Sigmoid colon (tissue), 7 donors: ENCODE measurements at places on chromosomes 13 and 19.

- no peak for DNase-seq
- H3K4me1 ChIP-seq: no peaks in the 10 kb centered on the region
- H3K27me3 ChIP-seq: no peaks in the 10 kb centered on the region
- H3K4me3 ChIP-seq: no peak overlapping the region
- H3K27ac ChIP-seq: peak overlapping the region; percentile 81
- no peaks in the 10 kb centered on the region for H3K36me3 ChIP-seq
These were observed 262.8 kb downstream of the FOXO1 start for GRCh38 chr13:40403509-40404241.

DNA sequence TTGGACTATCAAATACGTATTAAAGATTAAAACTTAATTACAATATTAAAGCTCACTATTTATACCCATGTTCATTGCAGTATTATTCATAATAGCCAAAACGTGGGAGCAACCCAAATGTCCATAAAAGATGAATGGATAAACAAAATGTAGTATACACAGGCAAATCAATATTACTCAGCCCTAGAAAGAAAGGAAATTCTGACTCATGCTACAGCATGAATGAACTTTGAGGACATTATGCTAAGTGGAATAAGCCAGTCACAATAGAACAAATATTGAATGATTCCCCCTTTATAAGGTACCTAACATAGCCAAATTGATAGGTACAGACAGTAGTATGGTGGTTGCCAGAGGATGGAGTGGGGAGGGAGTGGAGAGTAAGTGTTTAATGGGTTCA is 457.3 kb downstream of the FGF14 start:
- no peaks in the 10 kb centered on the region for H3K4me1 ChIP-seq
- no peak overlapping the region for H3K4me3 ChIP-seq
- no peaks in the 10 kb centered on the region for H3K36me3 ChIP-seq
- DNase-seq: no peak
- no peak overlapping the region for H3K27ac ChIP-seq
- no peaks in the 10 kb centered on the region for H3K27me3 ChIP-seq

DNA sequence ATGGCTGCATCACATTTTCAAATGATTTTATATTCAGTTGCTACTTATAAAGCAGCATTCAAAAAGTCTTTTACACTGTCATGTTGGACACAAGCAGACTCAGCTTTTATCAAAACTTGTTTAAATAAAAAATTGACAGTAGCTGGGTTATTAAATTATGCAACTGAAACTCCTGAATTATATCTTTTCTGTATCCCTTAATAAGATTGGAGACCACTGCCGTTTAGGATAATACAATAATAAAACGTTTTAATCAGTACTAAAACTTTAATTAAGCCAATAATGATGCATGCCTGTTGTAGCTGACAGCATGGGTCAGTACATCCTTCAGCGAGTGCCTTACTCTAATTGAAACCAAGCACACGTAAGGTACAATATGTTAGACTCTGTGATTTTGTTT is 78.0 kb downstream of the DPY19L3 start:
- H3K27me3 ChIP-seq: no peaks in the 10 kb centered on the region
- H3K4me1 ChIP-seq: no peaks in the 10 kb centered on the region
- DNase-seq: no peak
- no peak overlapping the region for H3K27ac ChIP-seq

- no peak for DNase-seq
- peaks cover 21% of the 10 kb centered on the region for H3K36me3 ChIP-seq
- H3K4me3 ChIP-seq: no peak overlapping the region
These were observed 774 bp downstream of the GGN start for GRCh38 chr19:38386971-38387549.

GRCh38 chr13:48294653-48295052 is 8.9 kb upstream of the RB1 start:
- no peak overlapping the region for H3K27ac ChIP-seq
- no peak for DNase-seq
- no peaks in the 10 kb centered on the region for H3K36me3 ChIP-seq

DNA sequence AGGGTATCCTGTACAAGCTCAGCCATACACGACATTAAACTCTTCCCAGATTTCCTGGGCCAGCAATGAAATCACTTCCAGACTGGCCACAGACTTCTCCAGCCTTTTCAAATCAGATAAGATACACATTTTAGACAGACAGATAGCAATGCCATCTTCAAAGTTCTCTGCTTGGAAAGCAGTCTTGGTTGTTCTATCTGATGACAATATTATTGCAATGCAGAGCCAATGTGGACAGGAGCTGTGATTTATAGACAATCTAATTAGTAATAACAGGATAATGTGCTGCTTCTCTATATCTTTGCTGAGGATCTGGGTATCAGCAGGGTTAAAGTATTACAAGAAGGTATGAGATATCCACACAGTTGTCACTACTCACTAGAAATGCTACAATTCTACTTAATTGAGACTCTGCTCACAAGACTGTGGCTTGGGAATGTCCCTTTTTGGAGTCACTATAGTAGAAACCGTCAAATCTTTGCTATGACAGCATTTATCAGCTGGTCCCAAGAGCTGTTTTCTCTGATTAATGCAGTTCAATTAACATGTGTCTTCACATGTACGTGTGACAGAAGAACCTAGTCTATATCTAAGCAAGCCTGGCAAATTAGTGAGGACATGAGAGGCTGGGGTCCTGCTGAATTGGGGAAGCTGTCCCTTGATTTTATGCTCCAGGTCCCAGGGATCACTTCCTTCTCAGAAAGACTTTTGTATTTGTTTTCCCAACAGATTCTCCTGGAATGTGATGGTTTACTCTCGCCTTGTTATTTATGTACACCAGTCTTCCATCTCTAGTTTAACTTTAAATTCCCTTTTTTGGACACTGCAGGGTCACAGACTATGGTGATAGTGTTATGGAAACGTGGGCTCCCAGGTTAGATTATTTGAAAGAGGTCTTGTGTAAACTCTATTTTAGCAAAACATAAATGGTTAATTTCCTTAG is 68.8 kb downstream of the COL4A1 start:
- H3K36me3 ChIP-seq: peaks cover 26% of the 10 kb centered on the region
- H3K27me3 ChIP-seq: no peaks in the 10 kb centered on the region
- peaks cover 70% of the 10 kb centered on the region for H3K4me1 ChIP-seq
- H3K4me3 ChIP-seq: no peak overlapping the region
- no peak for DNase-seq
- peak overlapping the region; percentile 71 for H3K27ac ChIP-seq

- H3K4me1 ChIP-seq: peaks cover 27% of the 10 kb centered on the region
- no peak for DNase-seq
- H3K4me3 ChIP-seq: no peak overlapping the region
- peaks cover 7% of the 10 kb centered on the region for H3K27me3 ChIP-seq
- H3K36me3 ChIP-seq: no peaks in the 10 kb centered on the region
- H3K27ac ChIP-seq: peak overlapping the region; percentile 59
These were observed 9.3 kb downstream of the PPFIA3 start for GRCh38 chr19:49128545-49129237.

- H3K4me3 ChIP-seq: peak overlapping the region; percentile 59
- DNase-seq: peak; percentile 84
- peak overlapping the region; percentile 87 for H3K27ac ChIP-seq
- no peaks in the 10 kb centered on the region for H3K36me3 ChIP-seq
These were observed 4.9 kb upstream of the ERCC1 start for GRCh38 chr19:45428384-45429231.

- H3K27me3 ChIP-seq: no peaks in the 10 kb centered on the region
- no peak for DNase-seq
- H3K4me1 ChIP-seq: no peaks in the 10 kb centered on the region
- H3K27ac ChIP-seq: no peak overlapping the region
- H3K4me3 ChIP-seq: no peak overlapping the region
- H3K36me3 ChIP-seq: peaks cover 6% of the 10 kb centered on the region
These were observed 17.5 kb downstream of the CUL4A start for GRCh38 chr13:113226873-113227450.

- no peaks in the 10 kb centered on the region for H3K36me3 ChIP-seq
- peaks cover 44% of the 10 kb centered on the region for H3K4me1 ChIP-seq
- H3K27ac ChIP-seq: peak overlapping the region; percentile 29
- DNase-seq: peak; percentile 69
These were observed 2.2 kb downstream of the PDE4C start for GRCh38 chr19:18223860-18224524.

- H3K27ac ChIP-seq: no peak overlapping the region
- H3K4me3 ChIP-seq: no peak overlapping the region
These were observed 29.3 kb upstream of the ATP1A3 start for GRCh38 chr19:42023121-42023942.

- DNase-seq: no peak
- no peaks in the 10 kb centered on the region for H3K27me3 ChIP-seq
- H3K36me3 ChIP-seq: peaks cover 48% of the 10 kb centered on the region
- no peak overlapping the region for H3K4me3 ChIP-seq
These were observed 166.3 kb downstream of the STK24 start for GRCh38 chr13:98410612-98411011.

GRCh38 chr19:17974551-17974950 is 7.6 kb downstream of the KCNN1 start:
- H3K27me3 ChIP-seq: no peaks in the 10 kb centered on the region
- H3K4me1 ChIP-seq: no peaks in the 10 kb centered on the region
- H3K4me3 ChIP-seq: no peak overlapping the region
- no peak overlapping the region for H3K27ac ChIP-seq
- no peak for DNase-seq
- no peaks in the 10 kb centered on the region for H3K36me3 ChIP-seq

GRCh38 chr19:1507763-1508506 is 4.9 kb downstream of the ADAMTSL5 start:
- peak; percentile 97 for DNase-seq
- no peaks in the 10 kb centered on the region for H3K36me3 ChIP-seq
- peak overlapping the region; percentile 44 for H3K4me3 ChIP-seq
- no peaks in the 10 kb centered on the region for H3K4me1 ChIP-seq

DNA sequence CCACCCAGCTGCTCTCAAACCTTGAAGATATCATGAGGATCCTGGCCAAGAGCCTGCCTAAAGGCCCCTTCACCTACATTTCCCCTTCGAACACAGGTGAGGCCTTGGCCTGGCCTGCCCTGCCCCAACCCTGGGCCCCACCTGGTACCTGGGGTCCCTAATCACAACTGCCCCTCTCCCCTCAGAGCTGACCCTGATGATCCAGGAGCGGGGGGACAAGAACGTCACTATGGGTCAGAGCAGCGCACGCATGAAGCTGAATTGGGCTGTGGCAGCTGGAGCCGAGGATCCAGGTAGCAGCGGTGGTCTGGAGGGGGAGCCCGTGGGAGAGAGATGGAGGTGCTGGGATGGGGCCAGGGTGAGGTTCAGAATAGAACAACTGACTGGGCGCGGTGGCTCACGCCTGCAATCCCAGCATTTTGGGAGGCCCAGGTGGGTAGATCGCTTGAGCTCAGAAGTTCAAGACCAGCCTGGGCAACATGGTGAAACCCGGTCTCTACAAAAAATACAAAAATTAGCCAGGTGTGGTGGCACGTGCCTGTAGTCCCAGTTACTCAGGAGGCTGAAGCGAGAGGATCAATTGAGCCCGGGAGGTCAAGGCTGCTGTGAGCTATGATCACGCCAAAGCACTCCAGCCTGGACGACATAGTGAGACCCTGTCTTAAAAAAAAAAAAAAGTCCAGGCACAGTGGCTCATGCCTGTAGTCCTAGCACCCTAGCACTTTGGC is 17.5 kb downstream of the DDX39A start:
- peaks cover 9% of the 10 kb centered on the region for H3K4me1 ChIP-seq
- H3K27me3 ChIP-seq: no peaks in the 10 kb centered on the region
- H3K4me3 ChIP-seq: no peak overlapping the region

GRCh38 chr19:13055213-13056051 is 47.2 kb downstream of the LYL1 start:
- peak overlapping the region; percentile 97 for H3K27ac ChIP-seq
- peak; percentile 94 for DNase-seq
- H3K27me3 ChIP-seq: no peaks in the 10 kb centered on the region
- H3K36me3 ChIP-seq: no peaks in the 10 kb centered on the region

- no peaks in the 10 kb centered on the region for H3K36me3 ChIP-seq
- no peak overlapping the region for H3K27ac ChIP-seq
- H3K4me1 ChIP-seq: no peaks in the 10 kb centered on the region
- no peak for DNase-seq
These were observed 103.9 kb upstream of the DIAPH3 start for GRCh38 chr13:60267498-60268202.

GRCh38 chr13:41299316-41300094 is 11.6 kb upstream of the NAA16 start:
- H3K4me1 ChIP-seq: no peaks in the 10 kb centered on the region
- no peak for DNase-seq
- no peaks in the 10 kb centered on the region for H3K27me3 ChIP-seq
- no peak overlapping the region for H3K27ac ChIP-seq
- no peak overlapping the region for H3K4me3 ChIP-seq

GRCh38 chr13:28470296-28470695 is 24.6 kb downstream of the FLT1 start:
- no peaks in the 10 kb centered on the region for H3K4me1 ChIP-seq
- H3K27ac ChIP-seq: no peak overlapping the region
- H3K4me3 ChIP-seq: no peak overlapping the region

GRCh38 chr19:29212356-29212647 is 649 bp downstream of the UQCRFS1 start:
- H3K4me1 ChIP-seq: peaks cover 15% of the 10 kb centered on the region
- peaks cover 8% of the 10 kb centered on the region for H3K36me3 ChIP-seq
- peak overlapping the region; percentile 98 for H3K4me3 ChIP-seq
- DNase-seq: no peak

GRCh38 chr13:26813321-26813979 is 52.9 kb upstream of the GPR12 start:
- no peaks in the 10 kb centered on the region for H3K4me1 ChIP-seq
- H3K4me3 ChIP-seq: no peak overlapping the region
- H3K27me3 ChIP-seq: no peaks in the 10 kb centered on the region
- DNase-seq: no peak
- no peaks in the 10 kb centered on the region for H3K36me3 ChIP-seq

DNA sequence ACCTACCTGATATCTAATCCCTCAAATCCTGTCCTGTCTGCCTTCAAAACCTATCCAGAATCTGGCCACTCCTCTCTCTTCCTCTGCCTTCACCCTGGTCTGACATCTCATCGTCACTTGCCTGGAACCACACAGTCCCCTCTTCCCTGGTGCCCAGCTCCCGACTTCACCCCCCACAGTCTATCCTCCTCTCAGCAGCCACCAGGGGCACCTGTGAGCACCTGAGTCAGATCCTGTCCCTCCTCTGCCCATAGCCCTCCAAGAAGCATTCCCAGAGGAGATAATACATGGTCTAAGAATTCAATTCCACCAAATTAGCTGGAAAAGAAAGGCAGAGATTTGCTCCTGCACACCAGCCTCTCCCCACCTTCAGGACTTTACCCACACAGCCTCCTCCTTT is 48.9 kb downstream of the ZNRF4 start:
- H3K27ac ChIP-seq: no peak overlapping the region
- no peaks in the 10 kb centered on the region for H3K4me1 ChIP-seq
- H3K36me3 ChIP-seq: no peaks in the 10 kb centered on the region
